ENCODE measurements at places on chromosomes 5 and 9. TPM values are rescaled to one million over a fixed set of nuclear protein-coding genes. Genes with fewer than 3 reads are reported as not detected.

SUSD3 gene
- 1.5 TPM for total RNA-seq

SPINK4 gene
- total RNA-seq, result not detected

GRCh38 chr5:130137681-130138080 lies 233.4 kb downstream of the CHSY3 start:
- no peak for DNase-seq

DNA sequence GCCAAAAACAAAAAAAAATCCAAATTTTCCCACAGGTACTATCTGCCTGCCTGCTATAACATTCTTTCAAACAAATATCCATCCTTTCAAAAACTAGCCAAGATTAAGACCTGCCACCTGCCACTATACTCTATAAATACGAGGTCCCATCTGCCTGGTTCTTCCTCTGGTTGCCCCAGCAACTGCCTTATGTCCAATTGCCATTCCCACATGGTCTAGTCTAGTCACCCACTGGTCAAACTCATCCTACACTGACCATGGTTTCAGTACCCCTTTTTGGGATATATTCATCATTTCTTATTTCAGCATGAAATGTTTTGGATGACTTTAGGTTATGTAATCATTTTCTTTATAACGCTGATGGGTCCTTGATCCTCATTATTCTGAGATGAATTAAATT lies 95.1 kb upstream of the CCNG1 start:
- no peak for DNase-seq

DNA sequence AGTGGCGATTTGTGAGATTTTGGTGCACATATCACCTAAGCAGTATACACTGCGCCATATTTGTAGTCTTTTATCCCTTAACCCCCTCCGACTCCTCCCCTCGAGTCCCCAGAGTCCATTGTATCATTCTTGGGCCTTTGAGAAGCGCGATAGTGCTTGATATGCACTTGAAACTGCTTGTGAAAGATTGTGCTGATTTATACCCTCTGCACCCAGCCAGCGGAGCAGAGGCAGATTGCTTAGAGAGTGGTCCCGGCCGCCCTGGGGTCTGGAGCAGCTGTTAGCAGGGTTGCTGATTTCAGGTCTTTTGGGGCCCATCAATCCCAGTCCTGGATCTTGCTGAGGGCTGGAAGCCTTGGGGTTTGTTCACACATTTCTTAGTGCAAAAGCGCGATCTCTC lies 13.0 kb upstream of the FAM240B start:
- DNase-seq, result no peak

GRCh38 chr9:25212361-25212760 lies 465.9 kb downstream of the TUSC1 start:
- DNase-seq, result no peak

DNA sequence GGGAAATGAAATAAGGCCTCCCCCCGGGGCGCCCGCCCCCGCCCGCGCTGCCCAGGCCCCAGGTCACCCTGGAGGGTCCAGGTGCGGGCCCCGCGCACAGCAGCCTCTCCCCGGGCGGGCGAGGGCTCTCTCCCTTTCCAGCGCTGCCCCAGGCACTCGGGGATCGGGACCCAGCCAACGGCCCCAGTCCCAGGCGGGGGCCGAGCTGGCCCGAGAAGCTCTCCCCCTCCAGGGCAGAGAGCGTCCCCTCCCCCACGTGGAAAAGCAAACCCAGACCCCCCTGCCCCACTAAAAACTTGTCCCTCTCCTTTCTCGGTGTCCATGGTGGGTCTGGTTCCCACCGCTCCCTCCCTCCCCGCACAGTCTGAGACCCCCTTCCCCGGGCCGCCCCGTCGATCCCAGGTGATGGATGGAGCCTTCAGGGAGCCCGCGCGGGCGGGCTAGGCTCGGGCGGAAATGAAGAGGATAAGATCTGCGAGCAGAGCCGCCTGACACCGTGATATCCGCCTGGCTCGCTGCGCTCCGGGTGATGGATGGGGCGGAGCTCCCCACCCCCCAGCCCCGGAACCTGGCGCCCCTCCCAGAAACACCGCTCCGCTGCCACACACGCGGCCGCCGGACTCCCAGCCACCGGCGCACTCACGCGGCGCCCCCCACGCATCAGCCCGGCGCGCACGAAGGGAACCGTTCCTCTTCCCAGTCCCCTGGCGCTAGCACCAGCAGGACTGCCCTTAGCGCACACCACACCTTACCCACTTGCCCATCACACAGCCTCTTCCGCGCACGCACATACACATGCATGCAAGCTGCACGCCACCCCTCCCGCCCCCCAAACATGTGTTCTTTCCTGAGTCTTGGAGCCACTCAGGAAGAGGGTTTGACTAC lies 81.7 kb upstream of the ZBTB43 start:
- no peak for DNase-seq

DNA sequence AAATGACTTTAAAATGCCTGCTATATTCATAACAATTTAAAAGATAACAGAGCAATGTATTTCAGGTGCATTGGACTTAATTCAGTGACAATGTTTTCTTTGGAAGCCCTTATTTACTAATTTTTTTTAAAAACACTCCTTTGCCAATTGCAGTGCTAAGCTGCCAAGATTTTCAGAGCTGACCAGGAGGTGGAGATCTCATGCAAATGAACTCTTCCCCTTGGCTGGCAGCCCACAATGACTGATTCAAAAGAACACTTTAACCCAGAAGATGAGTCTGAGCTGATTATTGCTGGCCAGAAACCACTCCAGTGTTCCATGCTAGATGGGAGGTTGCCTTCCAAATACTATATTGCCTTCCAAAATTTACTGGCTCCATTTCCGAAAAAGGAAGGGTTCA lies 128.3 kb upstream of the CCNH start:
- DNase-seq, result no peak

Data from type B pancreatic cell (in vitro differentiated cells).